ENCODE measurements at places on chromosomes 7 and 10.

DNA sequence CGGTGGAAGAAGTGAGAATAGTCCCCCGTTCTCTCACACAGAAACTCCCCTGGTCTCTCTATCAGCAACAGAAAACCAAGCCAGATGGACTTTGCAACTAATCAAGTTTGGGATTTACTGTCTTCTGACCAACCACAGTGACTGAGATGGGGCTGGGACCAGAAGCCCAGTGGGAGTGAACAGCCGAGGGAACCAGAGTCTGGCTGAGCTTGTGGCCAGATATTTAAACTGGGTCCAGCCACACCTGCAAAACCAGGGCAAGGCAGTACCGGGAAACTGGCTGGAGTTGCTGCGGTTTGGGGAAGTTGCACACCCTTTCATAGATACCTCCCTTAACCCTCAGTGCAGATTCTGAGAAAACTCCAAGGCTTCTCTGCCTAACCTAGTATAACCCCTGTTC is 6.0 kb downstream of the GSTK1 start:
- DNase-seq: no peak

DNA sequence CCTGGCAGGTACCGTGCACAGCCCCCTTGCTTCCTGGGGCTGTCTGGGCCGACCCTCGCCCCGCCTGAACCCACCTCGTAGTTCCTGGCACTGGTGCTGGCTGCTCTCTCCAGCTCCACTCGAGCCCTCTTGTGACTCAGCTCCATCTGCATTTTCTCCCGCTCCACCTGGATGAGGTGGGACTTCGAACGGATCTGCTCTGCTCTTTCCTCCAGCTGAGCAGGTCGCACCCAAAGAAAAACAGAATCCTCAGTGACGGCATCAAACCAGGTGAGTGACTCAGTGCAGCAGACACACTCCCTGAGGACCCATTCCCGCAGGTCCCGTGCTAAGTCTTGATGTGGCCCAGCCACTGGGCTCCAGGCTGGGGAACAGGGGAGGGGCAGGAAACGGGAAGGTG is 7.4 kb downstream of the MAD1L1 start:
- no peak for DNase-seq

DNA sequence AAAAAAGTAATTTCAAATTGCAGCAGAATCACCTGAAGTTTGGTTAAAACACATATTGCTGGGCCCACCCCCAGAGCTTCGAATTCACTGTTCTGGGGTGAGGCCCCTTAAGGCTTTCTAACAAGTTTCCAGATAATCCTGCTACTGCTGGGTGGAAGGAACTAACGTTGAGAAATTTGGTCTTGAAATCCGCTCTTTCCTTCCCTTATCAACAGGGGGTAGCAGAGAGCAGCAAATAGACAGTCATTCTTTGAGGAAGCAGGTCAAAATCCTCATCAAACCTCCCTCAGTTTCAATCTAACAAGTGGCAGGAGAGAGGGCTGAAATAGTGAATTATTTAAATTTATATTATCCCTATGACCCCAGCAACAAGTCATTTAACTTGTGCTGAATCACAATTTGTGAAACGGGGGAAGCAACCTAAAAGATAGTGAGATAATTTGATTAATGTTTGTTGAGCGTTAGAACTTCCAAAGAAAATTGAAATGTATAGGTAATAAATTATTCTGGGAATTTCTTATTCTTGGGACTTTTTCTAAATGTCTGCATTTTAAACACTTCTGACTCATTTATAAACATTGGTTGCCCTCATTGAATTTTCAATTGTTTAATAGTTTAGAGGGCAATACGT is 21.7 kb upstream of the MALSU1 start:
- DNase-seq: peak; percentile 61

GRCh38 chr10:14654821-14655382 is 119.8 kb downstream of the FAM107B start:
- DNase-seq: no peak

- DNase-seq: no peak
These were observed 81.4 kb downstream of the LRRC4 start for GRCh38 chr7:127949769-127950222.

- no peak for DNase-seq
These were observed 36.0 kb upstream of the DLD start for GRCh38 chr7:107854989-107855388.

DNA sequence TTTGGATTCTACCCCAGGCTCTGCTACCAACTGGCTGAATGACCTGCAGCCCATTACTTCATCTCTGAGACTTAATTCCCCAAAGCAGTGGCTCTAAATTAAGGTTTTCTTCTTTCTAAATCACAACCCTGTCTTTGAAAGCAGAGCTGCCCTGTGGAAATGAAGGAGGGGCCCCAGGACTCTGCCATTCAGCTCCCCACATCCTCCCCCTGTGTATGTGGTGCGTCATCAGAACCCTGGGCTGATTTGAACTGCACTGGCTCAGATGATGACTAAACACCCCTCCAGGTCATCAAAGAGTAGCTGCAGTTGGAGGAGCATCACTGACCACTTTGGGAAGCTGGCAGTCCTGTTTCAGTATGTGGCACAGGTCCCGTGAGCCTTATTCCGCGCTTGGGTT is 46.6 kb downstream of the BPGM start:
- DNase-seq: no peak

DNA sequence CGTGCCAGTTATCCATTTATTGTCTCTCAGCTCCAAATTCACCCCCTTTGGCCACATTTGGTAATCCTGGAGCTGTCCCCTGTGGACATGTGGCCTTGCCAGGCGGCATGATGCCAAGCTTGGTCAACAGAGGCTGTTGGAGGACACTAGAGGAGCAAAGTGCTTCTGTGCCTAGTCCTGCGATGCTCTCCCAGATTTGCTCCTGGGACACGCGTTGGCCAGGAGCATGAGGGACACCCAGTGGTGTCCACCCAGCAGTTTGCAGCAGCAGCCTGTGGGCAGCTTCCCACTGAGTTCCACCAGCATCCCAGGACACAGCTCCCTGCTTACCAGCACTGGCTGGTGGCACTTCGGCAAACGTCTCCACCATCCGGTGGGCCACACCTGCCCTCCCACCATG is 55.5 kb upstream of the STEAP1B start:
- no peak for DNase-seq

- no peak for DNase-seq
These were observed 140.6 kb upstream of the PALS2 start for GRCh38 chr7:24432677-24433076.

DNA sequence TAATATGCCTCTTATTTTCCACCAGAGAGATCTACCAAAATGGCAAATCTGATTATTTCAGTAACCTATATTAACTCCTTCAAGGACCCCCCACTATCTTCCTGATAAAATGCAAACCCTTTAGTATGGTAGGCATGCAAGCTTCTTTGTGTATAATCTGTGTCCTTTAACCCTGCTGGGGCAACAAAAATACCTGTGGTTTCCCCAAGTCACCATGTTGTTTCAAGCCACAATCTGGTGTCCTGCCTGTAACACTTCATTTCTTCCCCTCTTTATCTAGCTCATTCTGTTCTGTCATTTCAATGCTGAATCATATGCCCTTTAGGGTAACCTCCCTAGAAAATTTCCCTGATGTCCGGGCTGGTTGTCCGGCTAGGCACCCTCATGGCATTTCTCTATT is 5.3 kb downstream of the CALCR start:
- no peak for DNase-seq

DNA sequence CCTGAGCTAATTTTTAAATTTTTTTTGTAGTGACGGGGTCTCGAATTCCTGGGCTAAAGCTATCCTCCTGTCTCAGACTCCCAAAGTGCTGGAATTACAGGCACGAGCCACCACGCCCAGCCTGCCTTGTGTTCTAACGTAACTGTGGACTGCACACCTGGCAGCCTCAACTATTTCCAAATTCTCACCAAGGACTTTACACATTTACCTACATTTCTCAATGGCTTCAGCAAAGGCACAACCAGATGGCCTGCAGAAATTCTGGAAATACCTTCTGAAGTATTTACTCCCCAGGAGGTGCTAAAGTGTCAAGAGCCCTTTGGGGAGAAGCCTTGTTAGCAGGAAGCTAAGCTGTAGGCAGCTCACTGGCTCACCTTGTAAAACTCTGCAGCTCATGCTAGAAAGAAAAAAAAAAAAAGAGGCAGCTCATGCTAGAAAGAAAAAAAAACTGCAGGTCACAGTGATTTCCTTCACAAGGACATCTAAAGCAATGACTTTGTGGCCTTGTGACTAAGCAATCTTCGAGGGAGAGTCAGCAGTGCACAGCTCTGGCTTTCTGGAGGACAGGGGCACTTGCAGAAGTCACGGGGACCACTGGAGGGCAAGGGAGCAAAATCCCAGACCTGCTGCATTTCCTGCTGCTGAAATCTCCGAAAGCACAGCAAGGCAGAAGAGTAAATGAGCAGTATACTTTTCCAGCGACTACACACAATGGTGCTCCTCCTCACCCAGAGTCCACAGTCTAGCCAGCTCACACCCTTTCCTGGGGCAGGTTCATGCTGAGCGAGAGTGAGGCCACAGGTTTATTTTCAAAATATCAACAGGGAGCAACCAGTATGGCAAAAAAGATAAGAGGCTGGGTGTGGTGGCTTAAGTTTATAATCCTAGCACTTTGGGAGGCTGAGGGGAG is 40.4 kb downstream of the BAIAP2L1 start:
- no peak for DNase-seq

GRCh38 chr10:128028508-128029289 is 97.5 kb downstream of the MKI67 start:
- DNase-seq: no peak

DNA sequence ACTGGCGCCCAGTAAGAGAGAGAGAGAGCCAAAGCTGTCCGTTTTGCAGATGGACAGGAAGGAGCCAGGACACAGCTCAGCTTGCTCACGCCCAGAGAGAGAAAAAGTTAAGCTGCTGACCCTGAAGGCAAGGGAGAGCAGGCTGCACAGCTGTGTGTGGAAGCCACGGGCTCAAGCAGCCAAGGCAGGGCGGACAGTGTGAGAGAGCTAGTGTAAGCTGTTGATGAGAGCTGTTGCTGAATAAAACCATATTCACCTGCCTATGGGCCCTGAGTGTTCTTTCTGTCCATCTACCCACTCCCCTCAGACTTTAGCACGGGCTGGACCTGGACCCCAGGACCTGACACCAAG is 5.4 kb downstream of the INMT start:
- DNase-seq: no peak

- no peak for DNase-seq
These were observed 14.8 kb upstream of the PRKAR1B start for GRCh38 chr7:741850-742249.

- DNase-seq: no peak
These were observed 1.7 kb downstream of the IGF2BP3 start for GRCh38 chr7:23468526-23469149.

DNA sequence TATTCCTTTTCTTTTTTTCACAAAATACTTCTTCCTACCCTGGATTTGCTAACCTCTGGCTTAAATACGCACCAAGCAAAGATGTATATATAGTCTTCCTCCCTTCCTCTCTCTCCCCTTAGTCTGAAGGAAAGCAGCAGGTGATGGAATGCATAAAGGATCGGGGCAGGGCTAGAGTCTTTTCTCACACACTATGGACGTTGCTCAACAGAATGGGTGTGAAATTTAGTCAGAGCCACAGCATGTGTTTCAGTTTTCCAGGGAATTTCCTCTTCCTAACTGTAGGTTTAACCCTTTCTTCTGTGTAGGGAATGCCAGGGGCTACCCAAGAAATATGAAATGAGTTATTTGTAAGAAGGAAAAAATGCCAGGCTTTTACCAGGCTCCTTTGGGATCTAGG is 71.4 kb upstream of the NFKB2 start:
- no peak for DNase-seq

- DNase-seq: no peak
These were observed 113.7 kb upstream of the LRRN3 start for GRCh38 chr7:110977127-110977737.

- no peak for DNase-seq
These were observed 23.3 kb downstream of the NEUROG3 start for GRCh38 chr10:69549959-69550358.

DNA sequence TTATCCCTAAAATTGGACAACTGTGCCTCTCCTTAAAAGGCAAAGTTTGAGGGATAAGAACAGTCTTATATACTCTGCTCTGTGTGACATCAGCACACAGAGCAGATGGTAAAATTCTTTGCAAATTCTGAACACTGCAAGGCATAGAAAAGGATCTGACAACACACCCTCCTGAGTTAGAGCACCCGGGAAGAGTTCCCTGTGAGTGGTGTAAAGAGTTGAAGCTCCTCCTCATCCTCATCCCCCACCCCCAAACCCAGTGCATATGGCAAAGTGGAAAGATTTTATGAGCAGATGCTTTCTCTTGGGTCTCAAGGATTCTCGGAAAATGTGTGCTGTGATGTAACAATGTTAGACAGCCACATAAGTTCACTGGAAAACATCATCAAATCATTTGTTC is 40.0 kb upstream of the DGKI start:
- DNase-seq: no peak

DNA sequence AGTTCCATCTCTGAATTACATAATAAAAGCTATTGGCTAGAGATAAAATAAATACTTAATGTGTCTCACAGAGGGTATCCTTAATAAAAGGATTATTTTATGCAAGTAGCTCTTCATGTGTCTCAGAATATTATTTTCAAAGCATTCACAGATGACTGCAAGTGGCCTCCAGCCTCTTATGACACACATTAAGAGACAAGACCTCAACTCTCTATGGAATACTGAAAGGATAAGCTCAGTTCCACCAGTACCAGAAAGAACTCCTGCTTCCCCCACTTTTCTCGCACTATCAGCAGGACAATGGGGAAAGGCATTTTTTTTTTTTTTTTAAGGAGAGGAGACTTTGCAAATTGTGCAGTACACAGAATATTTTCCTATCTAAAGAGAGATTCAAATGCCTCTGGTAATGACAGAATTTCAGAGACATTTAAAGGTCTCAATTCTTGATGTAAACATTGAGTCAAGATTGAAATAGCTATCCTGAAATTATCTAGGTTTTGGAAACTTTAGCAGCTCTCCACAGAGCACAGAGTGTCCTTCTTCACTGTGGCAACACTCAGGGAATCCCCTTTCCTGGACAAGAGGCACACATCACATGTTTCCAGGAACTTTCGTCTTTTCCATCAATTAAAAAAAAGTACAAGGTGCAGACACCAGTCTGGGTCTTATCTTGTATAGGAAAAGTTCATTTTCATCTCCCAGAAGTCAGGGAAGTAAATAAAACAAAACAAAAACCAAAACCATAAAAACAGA is 122.0 kb upstream of the ANK3 start:
- DNase-seq: no peak

- no peak for DNase-seq
These were observed 2.7 kb upstream of the CPVL start for GRCh38 chr7:29149036-29149435.

GRCh38 chr7:92735707-92736106 is 100.7 kb downstream of the CDK6 start:
- DNase-seq: no peak

GRCh38 chr7:126656165-126656564 is 596.6 kb downstream of the GRM8 start:
- DNase-seq: no peak

- DNase-seq: no peak
These were observed 30.9 kb downstream of the FAM20C start for GRCh38 chr7:223118-223800.

DNA sequence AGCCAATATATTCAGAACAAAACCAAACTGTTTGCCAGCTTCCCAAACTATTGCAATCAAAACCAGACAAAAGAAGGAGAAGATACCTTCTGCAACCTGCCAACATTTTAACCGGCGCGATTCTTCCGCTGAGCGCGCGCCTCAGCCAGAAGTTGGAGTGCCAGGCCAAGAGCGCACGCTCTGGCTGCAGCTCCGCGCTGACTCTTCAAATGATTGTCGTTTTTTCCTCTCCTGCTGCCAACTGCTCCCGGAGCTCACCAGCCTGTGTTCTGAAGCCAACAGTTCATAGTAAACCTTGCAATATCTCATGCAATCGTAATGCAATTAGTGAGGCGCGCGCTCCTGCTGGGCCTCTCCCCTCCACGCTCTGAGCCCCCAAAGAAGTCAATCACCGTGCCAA is 259.7 kb upstream of the MGMT start:
- DNase-seq: no peak

Data from COR-L47 (cell line).